Mucosa of gallbladder (tissue), 1 donor: ENCODE measurements at places on chromosomes 11 and 22. TPM values are rescaled to one million over a fixed set of nuclear protein-coding genes. Genes with fewer than 3 reads are reported as not detected.

- no peak for DNase-seq
Measured at GRCh38 chr22:21020802-21021429, 6.0 kb downstream of the P2RX6 start.

Gene MMP1
- 99.4 TPM for total RNA-seq

- DNase-seq: no peak
Measured at GRCh38 chr11:30310623-30311022, 12.3 kb upstream of the ARL14EP start.

Gene MMP12
- total RNA-seq: 1.7 TPM

DNA sequence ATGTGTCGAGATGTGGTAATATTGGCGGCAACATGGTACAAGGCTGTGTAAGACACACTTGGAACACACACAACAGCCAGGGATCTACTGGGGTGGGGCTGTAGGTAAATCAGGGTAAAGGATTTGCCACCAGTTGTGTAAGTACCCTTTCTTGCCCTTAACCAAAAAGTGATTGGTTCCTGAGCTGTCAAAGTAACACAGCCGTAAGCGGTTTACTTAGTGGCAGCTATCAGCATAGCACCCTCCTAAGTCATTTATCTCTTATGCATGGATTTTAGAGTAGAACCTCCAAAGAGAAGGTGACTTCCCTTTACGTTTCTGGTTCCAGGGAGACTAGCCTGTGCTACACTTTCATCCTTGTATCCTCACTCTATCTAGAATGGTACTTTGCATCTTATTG lies 57.2 kb downstream of the SPECC1L start:
- no peak for DNase-seq
